ENCODE measurements at places on chromosomes 2 and 18.

- no peak for DNase-seq
These were observed at the start of gene APCDD1 for GRCh38 chr18:10453806-10454680. Gene APCDD1, plus strand, starts transcription at chr18:10454635. Its CDS starts 347 bp downstream, at chr18:10454982.

DNA sequence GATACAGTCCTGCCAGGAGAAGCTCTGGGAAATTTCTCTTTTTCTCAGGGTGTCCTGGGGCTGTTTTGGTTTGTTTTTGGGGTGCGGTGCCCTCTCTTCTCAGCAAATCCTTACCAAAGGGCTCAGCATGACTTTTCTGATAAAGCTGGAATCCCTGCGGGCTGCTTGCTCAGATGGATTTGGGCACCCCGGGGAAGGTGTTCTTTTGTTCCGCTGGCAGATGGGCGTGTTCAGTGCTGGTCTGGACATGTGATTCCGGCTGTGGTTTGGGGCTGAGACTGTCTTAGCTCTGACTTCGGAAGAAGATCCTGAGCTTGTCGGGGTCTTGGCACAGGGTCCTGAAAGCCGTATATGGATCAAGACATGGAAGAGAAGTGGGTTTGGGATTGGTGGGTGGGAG lies 134.2 kb upstream of the SPRED2 start:
- no peak for DNase-seq

DNA sequence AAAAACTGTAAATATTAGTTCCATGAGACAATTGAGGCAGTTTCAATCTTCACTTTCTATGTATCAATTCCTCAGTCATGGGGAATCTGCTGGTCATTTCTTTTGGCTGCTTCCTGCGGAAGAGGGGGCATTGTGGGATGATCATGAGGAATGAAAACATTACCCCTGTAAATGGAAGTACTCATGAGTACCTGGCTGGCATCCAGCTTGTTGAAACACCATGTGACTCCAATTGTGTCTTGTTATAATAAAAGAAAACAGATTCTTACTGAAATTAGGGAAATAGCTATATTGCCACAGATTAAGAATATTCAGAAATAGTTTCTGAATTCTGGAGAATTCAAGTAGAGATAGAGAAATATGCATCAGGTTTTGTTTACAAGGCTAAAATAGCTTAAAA lies 41.6 kb upstream of the GPR39 start:
- no peak for DNase-seq

GRCh38 chr2:151984424-151985083 lies 114.3 kb downstream of the CACNB4 start:
- DNase-seq, result no peak

- DNase-seq, result no peak
These were observed 237.3 kb upstream of the MYT1L start for GRCh38 chr2:2568411-2568810.

DNA sequence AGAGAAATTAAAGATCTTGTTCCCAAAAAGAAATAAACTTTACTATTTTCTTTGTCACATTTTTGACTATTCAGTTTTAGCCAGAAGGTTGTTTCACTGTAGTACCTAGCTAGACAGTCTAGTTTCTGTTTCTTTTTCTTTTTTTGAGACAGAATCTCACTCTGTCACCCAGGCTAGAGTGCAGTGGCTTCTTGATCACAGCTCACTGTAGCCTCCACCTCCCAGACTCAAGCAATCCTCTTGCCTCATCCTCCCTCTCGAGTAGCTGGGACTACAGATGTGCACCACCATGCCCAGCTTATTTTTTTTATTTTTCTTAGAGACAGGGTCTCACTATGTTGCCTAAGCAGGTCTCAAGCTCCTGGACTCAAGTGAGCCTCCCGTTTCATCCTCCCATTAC lies 2.2 kb downstream of the RBM45 start:
- no peak for DNase-seq

DNA sequence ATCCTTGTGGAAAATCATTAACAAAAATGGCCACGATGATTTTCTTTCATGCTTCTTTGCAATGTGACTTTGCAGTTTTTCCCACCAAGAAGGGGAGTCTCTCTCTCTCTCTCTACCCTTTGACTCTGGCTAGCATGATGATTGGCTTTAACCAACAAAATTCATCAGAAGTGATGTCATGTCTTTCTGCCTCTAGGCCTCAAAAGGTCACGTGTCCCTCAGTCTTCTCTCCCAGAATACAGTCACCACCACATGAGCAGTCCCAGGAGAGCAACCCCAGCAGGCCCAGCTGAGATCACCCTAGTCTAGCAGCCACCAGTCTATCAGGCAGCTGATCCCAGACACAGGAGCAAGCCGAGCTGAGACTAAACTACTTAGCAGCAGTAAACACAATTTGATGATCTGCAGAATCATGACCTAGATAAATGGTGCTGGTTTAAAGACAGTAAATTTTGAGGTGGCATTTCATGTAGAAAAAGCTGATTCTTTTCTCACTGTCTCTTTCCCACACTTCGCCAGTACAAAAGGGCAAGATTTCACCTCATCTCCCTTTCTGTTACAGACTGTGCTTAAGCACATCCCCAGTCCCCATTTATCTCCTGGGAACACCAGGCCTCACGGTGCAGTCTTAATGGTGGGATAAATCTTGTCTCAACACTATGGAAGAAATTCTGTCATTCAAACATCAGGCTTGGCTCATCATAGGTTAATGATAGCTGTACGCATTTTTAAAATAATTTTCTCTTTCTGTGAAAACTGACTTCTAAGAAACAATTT lies 132.7 kb downstream of the SCG2 start:
- DNase-seq, result no peak

- DNase-seq, result no peak
These were observed 79.1 kb upstream of the GRB14 start for GRCh38 chr2:164700390-164700789.

- DNase-seq, result peak; percentile 7
These were observed 641.6 kb downstream of the SUCLG1 start for GRCh38 chr2:83817511-83817910.

- DNase-seq, result no peak
These were observed 272.6 kb downstream of the NEDD4L start for GRCh38 chr18:58316396-58317342.

DNA sequence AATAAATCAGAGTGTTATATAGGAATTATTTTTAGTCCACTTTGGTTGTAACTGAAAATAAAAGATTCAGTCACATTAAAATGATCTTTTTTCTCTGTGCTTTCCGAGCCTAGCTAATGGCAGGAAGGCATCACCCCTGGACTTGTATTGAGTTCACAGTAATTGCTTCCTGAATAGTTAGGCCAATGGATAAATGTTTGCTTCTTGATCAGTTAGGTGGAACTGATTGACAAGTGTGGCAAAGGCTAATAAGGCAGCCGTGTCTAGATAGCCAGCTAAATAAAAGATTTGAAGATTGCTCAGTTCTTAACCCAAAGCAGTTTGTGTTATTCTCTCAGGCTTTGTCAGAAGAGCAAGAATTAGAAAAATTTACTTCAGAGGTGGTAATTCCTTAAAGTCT lies 20.8 kb downstream of the FAM171B start:
- no peak for DNase-seq

DNA sequence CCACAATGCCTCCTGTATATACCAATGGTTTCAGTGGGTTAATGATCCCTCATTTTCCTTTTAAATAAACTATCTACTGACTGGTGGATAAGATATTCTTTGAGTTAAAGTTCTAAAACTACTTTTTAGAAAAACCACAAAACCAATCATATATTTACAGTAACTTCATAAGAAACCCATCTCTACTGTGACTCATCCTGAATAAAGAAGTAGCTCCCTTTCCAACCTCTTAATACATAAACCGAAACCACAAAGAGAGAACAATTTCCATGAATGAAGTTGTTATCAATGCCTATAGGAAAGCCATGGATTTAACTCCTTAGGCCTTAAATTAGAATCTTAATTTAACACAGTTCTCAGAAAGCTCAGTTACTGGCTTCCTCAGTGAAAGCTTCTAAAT lies 227.0 kb upstream of the SMAD7 start:
- DNase-seq, result peak; percentile 58

GRCh38 chr2:86002375-86002774 lies 103.3 kb downstream of the POLR1A start:
- no peak for DNase-seq

GRCh38 chr18:22182884-22183697 lies 13.7 kb downstream of the GATA6 start:
- no peak for DNase-seq

- no peak for DNase-seq
These were observed 295.6 kb upstream of the LRATD1 start for GRCh38 chr2:14336759-14337382.

GRCh38 chr18:51342815-51343214 lies 145.3 kb upstream of the MEX3C start:
- peak; percentile 3 for DNase-seq

DNA sequence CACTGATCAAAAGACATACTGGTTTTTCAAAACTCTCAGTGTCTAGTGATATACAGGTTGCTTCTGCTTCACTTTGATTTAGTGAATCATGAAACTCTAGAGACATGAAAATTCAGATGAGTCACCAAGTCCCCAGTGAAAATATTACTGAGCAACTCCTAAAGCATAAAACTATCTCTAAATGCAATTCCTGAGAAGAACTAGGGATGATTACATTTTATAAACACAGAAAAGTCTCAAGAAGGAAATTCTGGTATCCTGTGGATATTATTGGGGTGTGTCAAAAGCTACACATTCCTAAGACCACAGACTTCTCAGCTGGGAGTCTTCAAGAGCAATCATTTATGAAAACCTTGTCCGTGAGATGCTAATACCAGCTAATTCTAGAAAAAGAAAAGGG lies 9.7 kb downstream of the LRRTM4 start:
- DNase-seq, result no peak

GRCh38 chr2:110807522-110807921 lies 75.1 kb downstream of the ACOXL start:
- no peak for DNase-seq

- no peak for DNase-seq
These were observed 859 bp downstream of the GREB1L start for GRCh38 chr18:21242780-21243401.

DNA sequence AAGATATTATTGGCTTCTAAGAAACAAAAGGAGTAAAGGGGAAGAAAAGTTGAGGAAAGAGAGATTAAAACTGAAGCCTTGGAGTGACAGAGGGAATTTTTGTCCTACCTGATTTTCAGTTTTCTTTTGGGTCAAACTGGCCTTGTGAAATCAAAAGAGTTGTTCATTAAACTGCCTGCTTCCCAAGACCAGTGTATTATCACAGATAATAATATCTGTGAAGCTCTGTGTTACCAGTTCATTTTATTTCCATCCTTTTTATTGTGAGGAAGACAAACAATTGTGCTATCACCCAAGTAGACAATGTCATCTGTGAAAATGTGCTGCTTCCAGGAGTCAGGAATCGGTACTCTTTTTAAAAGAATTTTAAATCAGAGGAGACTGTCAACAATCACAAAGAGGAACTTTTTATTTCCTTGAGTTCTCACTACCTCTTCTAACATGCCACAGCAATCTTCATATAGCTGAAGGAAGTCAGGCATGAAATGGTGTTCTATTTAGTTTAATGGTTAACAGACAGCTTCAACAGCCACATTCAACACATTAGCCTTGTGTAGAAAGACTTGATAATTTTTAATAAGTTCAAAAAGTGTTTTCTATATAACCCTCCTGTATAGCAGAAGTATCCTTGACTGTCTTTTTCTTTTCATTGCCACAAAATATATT lies 554.8 kb downstream of the PIK3C3 start:
- no peak for DNase-seq

DNA sequence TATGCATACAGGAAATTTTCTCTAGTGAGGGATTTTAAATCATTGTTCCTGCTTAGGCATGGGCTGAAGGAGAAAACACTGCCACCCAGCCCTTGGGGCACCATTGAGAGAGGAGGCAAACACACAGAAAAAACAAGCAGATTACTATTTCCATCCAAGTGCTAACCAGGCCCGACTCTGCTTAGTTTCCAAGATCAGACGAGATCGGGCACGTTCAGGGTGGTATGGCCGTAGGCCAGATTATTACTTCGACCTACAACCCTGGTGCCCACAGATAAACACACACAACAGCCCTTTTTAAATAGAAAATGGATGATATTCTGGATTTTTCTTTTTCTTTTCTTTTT lies 45.4 kb upstream of the RHOB start:
- DNase-seq, result no peak

GRCh38 chr2:118838741-118839455 lies 8.6 kb downstream of the EN1 start:
- no peak for DNase-seq

DNA sequence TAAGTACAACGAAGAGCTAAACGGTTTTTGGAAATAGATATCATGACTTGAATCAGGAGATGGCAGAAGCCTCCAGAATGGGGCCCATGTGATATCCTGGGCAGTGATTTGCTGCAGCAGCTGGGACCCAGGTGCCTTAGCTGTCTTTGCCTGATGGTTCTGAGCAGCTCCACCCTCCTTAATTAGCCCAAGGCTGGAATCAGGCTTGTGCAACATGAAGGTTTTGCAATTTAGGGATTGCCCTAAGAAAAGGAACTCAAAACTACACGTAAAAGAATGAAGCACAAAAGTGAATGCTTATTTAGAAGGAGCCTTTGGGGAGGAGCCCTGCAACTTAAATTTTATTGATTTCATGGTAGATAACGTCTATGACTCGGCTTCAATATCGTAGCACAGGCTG lies 17.3 kb upstream of the CNDP2 start:
- no peak for DNase-seq

- no peak for DNase-seq
These were observed 221.8 kb upstream of the CTAGE1 start for GRCh38 chr18:22639561-22639960.

- DNase-seq, result no peak
These were observed 60.8 kb downstream of the FAM168B start for GRCh38 chr2:131032393-131032836.

- no peak for DNase-seq
These were observed 160.9 kb downstream of the CLIP4 start for GRCh38 chr2:29276151-29276550.

- no peak for DNase-seq
These were observed 67.5 kb upstream of the FN1 start for GRCh38 chr2:215503381-215503780.

- DNase-seq, result no peak
These were observed 213 bp downstream of the DOK6 start for GRCh38 chr18:69400976-69401225.

GRCh38 chr2:26052740-26053139 lies 18.9 kb downstream of the RAB10 start:
- no peak for DNase-seq

DNA sequence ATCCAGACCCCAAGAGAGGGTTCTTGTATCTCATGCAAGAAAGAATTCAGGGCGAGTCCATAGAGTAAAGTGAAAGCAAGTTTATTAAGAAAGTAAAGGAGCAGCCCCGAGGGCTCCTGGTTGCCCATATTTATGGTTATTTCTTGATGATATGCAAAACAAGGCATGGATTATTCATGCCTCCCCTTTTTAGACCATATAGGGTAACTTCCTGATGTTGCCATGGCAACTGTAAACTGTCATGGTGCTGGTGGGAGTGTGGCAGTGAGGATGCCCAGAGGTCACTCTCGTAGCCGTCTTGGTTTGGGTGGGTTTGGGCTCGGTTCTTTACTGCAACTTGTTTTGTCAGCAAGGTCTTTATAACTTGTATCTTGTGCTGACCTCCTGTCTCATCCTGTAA lies 750.2 kb upstream of the FANCL start:
- no peak for DNase-seq

- no peak for DNase-seq
These were observed 19.9 kb downstream of the RNF144A start for GRCh38 chr2:6937157-6937556.

All from fibroblast of skin of left quadriceps (primary cell).